GM12891 (cell line): ENCODE measurements at places on chromosomes 13 and 19.

- DNase-seq, result no peak
Measured at GRCh38 chr19:48813123-48813913, 2.5 kb upstream of the BCAT2 start.

DNA sequence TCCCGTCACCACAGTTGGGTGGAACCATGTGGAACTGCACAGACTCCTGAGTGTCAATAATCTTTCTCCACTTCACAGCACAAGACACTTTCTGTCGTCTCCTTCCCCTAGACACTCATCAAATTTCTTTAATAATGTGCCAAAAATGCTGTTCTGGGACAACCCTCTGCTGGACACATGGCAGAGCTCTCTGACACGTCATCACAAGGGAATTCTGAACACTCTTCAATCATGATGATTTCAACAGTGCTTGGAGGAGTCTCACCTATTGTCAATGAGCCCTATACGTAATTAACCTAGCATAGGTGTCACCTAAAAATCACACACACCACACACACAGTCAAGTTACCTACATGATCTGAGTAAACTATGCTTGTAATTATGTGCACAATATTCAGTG lies 141.3 kb downstream of the STOML3 start:
- no peak for DNase-seq

- DNase-seq, result no peak
Measured at GRCh38 chr19:30881281-30881680, 468.0 kb downstream of the TSHZ3 start.

- no peak for DNase-seq
Measured at GRCh38 chr13:40609972-40610726, 56.3 kb downstream of the FOXO1 start.

GRCh38 chr19:1457031-1457739 lies 7.3 kb downstream of the APC2 start:
- DNase-seq, result no peak
